Pulmonary artery endothelial cell (primary cell): ENCODE measurements at places on chromosomes 5 and 9. TPM values are rescaled to one million over a fixed set of nuclear protein-coding genes. Genes with fewer than 3 reads are reported as not detected.

BAAT gene
- total RNA-seq, result under 0.01 TPM in 1 of 2 replicates, not detected in the other

IL13 gene
- total RNA-seq, result not detected in 2 replicates

KIF20A gene
- total RNA-seq, result 47.2 and 125 TPM in 2 replicates

TSSK1B gene
- not detected in 2 replicates for total RNA-seq

SHC3 gene
- 6.3 and 10.8 TPM in 2 replicates for total RNA-seq

LNPEP gene
- total RNA-seq, result 29.1 and 45.6 TPM in 2 replicates

CDKN2B gene
- total RNA-seq, result 2.3 and 3.5 TPM in 2 replicates

CRB2 gene
- total RNA-seq, result not detected in 2 replicates

C1QTNF2 gene
- 0.07 and 0.11 TPM in 2 replicates for total RNA-seq

FOXD1 gene
- total RNA-seq, result 0.20 and 1.1 TPM in 2 replicates

PHAX gene
- 50.2 and 59.9 TPM in 2 replicates for total RNA-seq

NUDT2 gene
- 27.0 and 36.1 TPM in 2 replicates for total RNA-seq

RGS14 gene
- 3.4 and 7.3 TPM in 2 replicates for total RNA-seq

ZNF354C gene
- 6.4 and 7.1 TPM in 2 replicates for total RNA-seq
